ENCODE measurements at places on chromosomes 12 and 14.

GRCh38 chr14:92737619-92738188 lies 10.7 kb downstream of the LGMN start:
- DNase-seq = no peak

- no peak for DNase-seq
These were observed 474.8 kb upstream of the TBX3 start for GRCh38 chr12:115158816-115159215.

GRCh38 chr14:99261912-99262787 lies 9.8 kb downstream of the BCL11B start:
- DNase-seq = no peak

DNA sequence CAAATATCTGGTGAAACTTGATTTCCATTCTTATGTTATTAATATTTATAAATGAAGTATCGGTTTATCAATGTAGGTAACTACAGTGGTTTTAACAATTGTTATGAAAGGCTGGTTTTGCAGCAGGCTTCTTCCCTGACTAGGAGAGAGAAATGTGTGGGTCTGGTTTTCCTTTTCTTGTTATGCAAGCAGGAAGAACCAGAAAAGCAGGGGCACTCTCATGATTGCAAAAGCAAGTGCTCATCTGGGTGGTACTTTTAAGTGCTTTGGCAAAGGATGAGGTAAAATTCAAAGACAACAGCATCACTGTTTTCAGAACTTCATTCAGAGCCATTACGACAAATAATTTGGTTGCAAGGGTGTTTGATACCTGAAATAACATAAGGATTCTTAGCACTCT lies 105.6 kb downstream of the PTPRO start:
- no peak for DNase-seq

GRCh38 chr14:49593016-49593415 lies 5.7 kb upstream of the LRR1 start:
- peak; percentile 56 for DNase-seq

GRCh38 chr12:5178571-5178970 lies 134.9 kb downstream of the KCNA5 start:
- DNase-seq = no peak

DNA sequence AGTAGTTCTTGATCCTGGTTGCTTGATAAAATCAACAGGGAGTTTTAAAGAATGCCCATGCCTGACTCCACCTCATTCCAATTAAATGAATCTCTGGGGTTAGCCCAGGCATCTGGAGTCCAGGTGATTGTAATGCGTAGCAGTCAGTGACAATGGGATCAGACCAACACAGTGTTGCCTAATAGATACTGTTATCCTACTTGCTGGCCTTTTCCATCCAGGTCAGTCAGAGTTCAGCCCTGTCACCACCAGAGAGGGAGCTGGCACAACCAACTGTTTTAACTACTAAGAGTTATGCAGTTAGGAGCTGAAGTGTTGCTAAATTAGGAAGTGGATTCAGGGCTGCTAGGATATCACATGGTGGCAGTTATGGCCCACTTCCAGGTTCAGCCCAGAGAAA lies 107.1 kb downstream of the GPR135 start:
- no peak for DNase-seq

DNA sequence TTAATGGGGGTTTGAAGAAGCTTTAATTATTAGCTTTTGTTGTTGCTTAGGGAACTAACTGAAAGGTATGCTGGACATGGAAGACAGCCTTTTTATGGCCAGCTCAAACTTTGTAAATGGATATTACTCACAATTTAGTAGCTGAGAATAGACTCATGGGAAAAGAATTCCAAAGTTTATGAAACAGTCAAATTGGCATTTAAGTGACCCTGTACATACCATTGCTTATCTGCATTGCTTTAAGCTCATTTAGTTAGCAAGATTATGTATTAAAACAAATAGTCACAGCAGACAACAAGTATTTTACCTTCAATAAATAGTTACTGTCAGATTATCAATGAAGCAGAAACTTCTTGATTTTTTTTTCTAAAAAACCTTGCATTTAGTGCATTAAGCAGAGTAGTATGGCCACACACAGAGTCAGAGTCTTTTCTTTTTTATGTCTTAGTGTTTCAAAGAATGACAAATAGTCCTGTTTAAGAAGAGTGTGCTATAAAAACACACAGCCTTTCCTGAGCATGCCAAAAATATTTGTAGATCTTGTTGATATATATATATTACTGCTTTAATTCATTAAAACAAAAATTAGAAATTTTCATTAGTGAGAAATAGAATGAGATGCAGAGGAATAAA lies 102.2 kb downstream of the TTC6 start:
- no peak for DNase-seq

DNA sequence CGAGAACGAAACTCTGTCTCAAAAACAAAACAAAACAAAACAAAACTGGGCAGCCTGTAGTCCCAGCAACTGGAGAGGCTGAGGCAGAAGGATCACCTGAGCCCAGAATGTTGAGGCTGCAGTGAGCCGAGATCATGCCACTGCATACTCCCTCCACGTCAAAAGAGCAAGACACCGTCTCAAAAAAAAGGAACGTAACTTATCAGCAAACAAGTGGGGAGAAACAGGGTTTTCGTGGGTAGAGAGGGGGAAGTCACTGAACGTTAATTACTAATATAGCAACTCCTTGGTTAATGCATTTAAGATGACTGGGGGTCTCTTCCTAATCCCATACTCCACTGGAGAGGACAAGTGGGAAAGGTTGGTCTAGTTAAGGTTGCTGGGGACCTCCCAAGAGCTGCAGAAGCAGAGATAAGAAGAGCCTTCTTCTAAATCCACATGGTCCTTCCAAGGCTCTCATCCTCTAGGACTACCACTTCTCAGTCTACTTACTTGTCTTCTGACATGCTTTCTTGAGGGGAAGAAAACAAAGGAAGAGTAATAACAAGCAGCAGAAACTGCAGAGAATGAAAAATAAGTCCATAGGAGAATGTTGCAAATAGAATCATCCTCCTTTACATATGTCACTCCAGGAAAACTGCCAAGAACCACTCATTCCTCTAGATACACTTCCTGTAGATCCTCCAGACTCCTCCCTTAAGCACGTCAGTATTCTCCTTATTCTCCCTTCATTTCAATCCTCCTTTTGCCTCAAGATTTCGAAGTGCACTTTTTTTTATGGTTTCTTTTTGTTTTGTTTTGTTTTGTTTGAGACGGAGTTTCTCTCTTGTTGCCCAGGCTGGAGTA lies 5.8 kb downstream of the NUMB start:
- peak; percentile 83 for DNase-seq

- DNase-seq = no peak
These were observed 155.0 kb upstream of the C14orf180 start for GRCh38 chr14:104424406-104425072.

DNA sequence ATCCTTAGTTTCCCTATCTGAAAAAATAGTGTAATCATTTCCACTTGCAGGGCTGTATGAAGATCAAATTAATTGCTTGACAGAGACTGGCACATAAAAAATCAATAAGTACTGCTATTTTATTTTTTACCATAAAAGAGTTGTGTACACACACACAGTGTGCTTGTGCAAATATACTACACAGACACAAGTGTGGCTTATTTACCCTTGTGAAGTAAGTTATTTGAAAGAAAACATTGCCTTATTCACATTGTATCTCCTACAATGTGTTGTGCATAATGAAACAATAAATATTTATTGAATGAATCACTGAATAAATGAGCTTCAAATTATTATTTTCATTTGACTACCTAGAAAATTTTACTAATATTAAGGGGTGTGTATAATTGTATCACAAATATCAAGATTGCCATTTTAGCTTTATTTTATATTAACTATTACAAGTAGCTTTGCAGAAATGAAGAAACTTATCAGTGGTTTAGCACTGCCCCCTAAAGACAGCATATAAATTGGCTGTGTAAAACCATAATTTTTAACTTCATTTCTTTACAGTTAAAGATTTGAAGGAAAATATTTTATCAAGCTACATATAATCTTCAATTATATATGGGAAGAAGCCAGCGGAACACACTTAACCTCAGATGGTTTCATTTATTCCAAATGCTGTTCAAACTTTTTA lies 11.3 kb downstream of the GARIN6 start:
- no peak for DNase-seq

GRCh38 chr12:65857840-65858239 lies 33.6 kb downstream of the HMGA2 start:
- no peak for DNase-seq

DNA sequence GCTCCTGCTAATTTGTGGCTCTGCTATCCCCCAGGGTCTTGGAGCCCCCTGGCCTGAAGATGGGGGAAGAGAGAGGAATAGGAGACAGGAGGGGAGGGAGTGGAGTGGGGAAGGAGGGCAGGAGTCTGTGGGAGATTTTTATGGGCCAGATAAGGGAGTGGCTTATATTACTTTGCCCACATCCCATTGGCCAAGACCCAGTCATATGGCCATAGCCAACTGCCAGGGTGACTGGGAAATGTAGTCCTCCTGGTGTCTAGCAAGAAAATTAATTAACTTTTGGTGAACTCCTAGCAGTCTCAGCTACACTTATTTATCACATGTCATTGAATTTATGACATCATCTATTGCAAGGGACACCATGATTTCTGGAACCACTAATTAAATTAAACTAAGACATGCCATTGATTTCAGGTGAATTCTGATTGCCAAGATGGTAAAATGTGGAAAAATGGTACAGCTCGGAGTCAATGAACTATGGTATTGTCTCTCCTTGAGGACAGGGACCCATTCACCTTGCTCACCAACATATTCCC lies 50.3 kb downstream of the ESRRB start:
- DNase-seq = no peak

Measured in brain microvascular endothelial cell (primary cell).